ENCODE measurements at places on chromosomes 11 and 22.
A peak's percentile ranks its signal among the peaks of the same experiment; 100 is the strongest.

DNA sequence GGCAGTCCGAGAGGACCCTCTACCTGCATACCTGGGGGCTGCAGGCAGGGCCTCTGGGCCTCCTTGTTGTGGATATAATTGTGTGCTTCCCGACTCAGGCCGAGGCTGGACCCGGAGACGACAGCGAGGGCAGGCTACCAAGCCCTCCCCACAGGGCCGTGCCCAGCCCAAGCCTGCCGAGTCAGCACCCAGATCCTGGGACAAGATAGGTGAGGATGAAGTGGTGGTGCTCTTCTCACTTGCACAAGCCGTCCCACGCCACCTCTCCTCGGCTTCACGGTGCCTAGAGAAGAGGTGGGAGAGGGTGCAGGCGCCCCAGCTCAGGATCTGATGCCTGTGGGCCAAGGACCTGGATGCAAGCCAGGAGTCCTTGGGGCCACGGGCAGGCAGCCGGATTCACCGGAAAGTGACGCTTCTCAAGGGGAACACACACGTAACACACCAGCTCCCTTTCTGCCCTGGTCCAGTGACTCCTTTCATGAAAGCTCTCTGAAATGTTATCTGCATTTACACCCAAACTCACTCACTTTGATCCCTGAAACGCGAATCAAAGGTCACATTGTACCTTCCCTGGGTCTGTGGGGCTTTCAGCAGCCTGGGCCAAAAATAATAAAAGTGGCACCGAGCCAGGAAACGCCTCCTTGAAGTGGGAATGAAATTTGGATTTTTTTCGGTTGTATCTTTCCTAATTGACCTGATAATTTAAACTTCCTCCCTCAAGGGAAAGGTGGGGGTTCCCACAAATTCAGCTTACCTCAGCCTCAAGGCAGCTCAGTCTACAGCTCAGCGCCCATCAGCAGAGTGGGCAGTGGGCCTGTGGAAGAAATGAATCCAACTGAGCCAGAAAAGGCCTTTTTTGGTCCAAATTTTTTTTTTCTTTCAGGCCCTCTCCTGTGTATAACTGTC, 1.1 kb upstream of the GNB1L start:
- DNase-seq: no peak

- peak; percentile 3 for DNase-seq
These were observed 69.7 kb downstream of the PRSS23 start for GRCh38 chr11:86869966-86870570.

GRCh38 chr22:36981247-36981775, 37.9 kb downstream of the TST start:
- no peak for DNase-seq

DNA sequence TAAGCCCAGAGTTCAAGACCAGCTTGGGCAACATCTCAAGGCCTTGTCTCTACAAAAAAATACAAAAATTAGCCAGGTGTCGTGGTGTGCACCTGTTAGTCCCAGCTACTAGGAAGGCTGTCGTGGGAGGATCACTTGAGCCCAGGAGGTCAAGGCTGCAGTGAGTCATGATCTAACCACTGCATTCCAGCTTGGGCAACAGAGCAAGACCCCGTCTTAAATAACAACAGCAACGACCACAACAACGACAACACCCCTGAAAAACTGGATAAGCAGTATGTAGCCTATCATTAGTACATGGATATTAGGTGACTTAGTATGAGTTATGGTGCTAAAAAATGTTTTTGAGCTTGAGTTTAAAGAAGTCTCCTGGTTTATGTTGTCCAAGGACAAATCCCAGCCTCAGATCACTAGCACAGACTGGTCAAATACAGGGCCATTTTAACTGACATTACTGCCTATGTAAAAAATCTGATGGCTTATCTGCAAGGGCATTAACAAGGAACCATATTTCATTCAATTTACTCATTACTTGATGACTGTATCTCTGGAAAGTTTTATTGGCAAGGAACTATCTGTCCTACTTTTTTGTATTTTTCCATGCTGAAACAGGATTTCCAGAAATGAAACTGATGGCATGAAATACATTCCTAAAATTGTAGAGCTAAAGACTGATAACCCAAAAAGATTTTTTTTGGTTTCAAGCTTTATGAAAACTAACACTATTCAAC, 23.4 kb downstream of the C2CD3 start:
- DNase-seq: no peak

DNA sequence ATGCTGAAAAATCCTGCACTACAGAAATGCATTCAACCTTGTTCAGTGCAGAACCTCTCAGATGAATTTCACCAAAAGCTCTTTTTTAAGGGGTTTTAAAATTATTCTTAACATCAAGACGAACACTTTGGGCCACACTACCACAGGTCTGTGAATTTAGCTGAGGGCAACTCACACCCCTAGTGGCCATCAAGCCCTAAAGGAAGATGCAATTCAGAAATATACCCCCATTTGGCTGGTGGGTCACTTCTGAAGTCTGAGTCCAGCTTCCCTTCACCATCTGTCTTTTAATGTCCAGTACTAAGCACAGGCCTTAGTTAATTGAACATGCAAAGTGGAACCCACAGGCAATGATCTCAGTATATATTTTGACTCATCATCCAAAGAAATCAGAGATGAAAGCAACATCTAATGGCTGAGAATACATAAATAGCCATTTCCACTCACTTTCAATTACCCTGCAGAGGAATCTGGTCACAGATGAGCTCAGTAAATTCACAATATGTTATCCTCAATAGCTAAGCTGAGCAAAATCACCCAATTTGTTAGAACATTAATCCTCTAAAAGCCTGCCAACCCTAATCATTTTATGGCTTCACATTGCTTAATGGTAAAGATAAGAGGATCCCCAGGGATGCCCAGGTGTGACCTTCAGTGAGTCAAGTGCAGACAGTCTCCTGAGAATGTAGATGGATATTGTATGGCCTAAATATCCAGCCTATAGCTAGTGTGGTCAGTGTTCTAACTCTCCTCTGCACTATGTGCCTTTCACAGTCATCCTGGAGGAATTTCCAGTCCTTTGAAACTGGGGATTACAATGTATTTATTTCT, 50.3 kb downstream of the FAM76B start:
- DNase-seq: no peak

GRCh38 chr11:127445476-127445875, 444.9 kb upstream of the KIRREL3 start:
- no peak for DNase-seq

GRCh38 chr11:6635082-6635932, 16.1 kb upstream of the TPP1 start:
- DNase-seq: no peak

- DNase-seq: no peak
These were observed 56.4 kb downstream of the UBASH3B start for GRCh38 chr11:122711831-122712381.

GRCh38 chr11:75471176-75471973, 38.4 kb upstream of the KLHL35 start:
- no peak for DNase-seq

- DNase-seq: no peak
These were observed 50.8 kb upstream of the SLC36A4 start for GRCh38 chr11:93248602-93249001.

DNA sequence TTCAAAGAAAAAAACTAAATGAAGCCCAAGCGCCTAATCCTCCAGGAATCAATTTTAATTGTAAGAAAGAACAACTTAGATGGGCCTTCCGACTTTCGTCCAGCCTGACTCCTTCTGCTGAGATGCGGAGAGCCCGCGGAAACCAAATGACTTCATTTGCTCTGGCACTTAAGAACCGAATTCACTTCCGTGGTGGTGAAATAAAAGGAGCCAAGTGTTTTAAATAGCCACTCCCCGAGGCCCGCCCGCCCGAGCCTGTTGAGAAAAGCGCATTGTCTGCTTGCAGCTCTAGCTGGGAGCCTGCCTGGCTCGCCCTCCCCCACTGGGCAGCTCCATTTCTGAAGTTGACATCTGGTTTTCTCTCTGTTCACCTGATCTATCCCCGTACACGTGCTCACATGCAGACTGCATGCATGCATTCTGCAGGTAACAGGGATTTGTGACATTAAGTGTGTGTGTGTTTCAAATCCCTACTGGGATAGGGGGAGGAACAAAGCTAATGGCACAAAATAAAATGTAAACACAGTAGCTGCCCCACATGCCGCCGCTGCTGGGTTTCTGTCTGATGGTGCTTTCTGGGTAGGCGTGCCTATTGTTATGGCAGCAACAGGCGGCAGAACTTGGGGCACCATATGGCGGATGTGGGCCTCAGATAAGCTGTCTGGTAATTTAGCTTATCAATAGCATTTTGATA, 6.2 kb downstream of the TEAD1 start:
- no peak for DNase-seq

DNA sequence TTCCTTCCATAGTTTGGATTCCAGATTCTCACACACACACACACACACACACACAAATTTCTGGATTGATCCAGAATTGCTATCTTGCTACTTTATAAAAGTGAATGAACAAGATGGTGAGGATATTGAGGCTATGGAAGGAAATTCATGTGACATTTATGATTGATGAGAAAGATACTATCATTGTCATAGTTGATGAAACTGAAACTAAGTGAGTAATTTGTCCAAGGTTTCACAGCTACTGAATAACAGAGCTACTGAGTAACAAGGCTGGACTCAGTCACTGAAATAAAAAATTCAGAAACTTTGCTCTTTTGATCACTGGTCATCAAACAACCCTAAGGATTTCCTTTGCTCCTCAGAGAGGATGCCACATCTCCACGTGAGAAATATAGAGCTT, 16.2 kb downstream of the OR5D16 start:
- no peak for DNase-seq

GRCh38 chr22:49440931-49441330, 386.7 kb downstream of the BRD1 start:
- no peak for DNase-seq

GRCh38 chr11:8095806-8096522, 15.0 kb downstream of the TUB start:
- DNase-seq: no peak

GRCh38 chr22:49597428-49598039, 230.1 kb downstream of the BRD1 start:
- no peak for DNase-seq

DNA sequence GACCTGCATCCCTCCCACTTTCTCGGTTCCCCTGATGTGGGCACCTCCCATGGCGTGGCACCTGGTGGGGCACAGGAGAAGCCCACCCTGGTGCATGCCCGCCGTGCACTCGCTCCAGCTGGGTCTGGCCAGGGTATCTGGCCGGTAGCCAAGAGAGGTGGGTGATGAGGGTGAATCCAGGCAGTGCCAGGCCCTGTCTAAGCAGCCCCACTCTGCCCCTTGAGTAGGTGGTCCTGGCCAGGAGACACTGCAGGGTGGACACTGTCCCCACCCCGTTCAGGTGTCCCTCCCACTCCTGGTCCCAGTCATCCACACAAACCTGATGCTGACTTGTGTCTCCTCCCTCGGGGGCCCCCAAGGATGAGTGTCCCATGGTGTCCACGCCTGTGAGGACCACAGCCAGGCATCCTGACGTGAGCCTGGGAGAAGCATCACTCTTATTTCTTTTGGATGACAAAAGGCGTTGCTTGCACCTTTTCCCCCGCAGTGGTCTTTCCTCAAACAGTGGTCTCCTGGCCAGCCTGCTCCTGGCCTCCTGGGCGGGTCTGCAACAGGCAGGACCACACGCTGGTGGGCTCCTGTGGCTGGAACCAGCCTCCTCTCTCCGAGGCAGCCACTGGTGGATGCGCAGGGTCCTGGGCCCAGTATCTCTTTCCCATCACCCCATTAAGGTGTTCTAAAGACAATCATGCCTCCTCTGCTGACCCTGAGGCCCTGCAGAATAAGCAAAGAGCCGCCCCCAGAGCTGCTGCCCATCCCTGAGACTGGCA, 922.3 kb downstream of the BRD1 start:
- DNase-seq: no peak

- no peak for DNase-seq
These were observed 2.8 kb upstream of the CYTH4 start for GRCh38 chr22:37279331-37280181.

DNA sequence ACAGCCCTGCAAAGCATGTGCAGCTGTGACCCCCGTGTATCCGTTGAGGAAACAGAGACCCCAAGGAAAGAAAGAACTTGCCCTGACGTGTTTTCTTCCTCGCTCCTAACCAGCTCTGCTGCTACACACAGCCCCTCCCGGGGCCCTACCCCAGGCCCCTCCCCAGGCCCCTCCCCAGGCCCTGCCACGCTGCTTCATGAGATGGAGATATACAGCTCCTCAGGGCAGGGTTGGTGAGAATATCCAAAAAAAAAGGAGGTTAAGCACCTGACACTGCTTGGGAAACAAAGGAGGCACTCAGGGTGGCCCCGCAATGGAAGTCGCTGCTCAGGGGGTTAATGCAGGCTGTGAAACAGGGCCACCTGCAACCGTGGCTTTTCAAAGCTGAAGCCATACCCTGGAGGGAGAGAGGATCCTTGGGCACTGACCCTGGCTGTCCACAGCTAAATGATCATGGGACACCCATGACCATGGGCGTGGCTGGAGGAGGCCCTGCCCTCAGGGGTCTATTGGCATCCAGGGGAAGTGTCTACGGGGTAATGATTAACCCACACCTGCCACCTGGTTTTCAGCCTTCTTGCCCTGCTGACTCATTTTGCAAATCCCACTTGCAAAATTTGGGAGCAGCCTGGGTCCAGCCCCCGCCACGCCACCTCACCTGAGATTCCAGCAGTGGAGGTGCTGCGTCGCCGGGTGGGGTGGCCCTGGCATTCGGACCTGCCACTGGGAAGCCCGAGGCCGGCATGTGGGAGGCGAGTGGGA, 112.1 kb upstream of the ANO1 start:
- no peak for DNase-seq

GRCh38 chr11:69157156-69157821, 1.6 kb downstream of the SMIM38 start:
- no peak for DNase-seq

GRCh38 chr11:78803995-78804394, 229.3 kb upstream of the NARS2 start:
- no peak for DNase-seq

- no peak for DNase-seq
These were observed 6.3 kb downstream of the OVOL1 start for GRCh38 chr11:65793144-65793581.

GRCh38 chr11:98358551-98358950, 662.2 kb upstream of the CNTN5 start:
- no peak for DNase-seq

DNA sequence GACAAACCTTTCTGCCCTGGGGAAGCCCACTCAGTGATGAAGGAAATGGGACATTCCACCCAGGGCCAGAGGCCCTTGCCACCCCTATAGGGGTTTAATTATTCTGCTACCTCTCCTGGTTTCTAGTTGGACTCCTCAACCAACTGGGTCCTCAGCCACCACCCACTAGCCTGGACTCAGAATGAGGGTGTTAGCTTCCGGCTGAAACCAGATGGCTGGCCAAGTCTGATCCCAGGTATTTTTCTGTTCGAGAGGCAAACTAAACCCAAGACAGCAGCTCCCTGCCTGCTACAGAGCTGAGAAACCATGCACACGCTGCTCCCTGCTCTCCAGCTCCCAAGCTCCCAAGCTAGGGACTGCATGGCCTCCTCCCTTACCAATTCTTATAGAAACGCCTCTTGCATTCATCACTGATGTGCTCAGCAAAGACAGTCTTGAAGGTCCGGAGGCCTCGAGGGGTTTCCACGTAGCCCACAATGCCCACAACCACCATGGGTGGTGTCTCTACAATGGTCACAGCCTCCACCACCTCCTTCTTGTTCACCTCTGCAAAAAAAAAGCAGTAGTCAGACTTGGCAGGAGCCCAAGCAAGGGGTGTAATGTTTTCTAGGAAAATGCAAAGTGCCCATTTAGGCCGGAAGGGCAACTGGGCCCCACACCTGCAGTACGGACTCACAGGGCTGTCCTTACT, 2.2 kb downstream of the RPL3 start:
- no peak for DNase-seq

GRCh38 chr22:24952837-24953383, 394 bp downstream of the KIAA1671 start:
- DNase-seq: no peak

GRCh38 chr11:11807811-11808782, 33.7 kb upstream of the USP47 start:
- no peak for DNase-seq

GRCh38 chr11:70510106-70510505, 111.8 kb downstream of the CTTN start:
- no peak for DNase-seq

All from stimulated activated CD4-positive, alpha-beta T cell treated with anti-CD3 and anti-CD28 coated beads, TNF-alpha, amount 100 ng/mL, for 1 hour (primary cell).